Esophagus muscularis mucosa (tissue), 4 donors: ENCODE measurements at places on chromosomes 3 and 15.

GRCh38 chr3:46314517-46314916 is 39.4 kb upstream of the CCR2 start:
- no peak for DNase-seq

DNA sequence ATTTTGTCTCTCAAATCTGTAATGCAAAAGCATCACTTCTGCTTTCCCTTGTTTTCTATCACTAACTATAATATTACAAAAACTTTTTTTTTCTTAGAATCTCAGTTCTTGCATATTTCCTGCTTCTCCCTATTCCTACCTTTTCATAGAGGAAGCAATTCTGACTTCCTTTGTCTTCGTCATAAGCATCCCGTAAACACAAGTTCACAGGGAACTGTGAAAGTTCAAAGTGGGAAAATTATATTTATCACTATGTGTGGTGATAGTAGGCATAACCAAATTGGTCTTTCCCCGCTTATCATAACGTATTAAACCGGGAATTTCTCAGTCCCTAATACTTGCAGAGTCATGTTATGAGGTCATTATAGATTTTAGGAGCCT is 22.3 kb downstream of the CD200 start:
- no peak for DNase-seq

DNA sequence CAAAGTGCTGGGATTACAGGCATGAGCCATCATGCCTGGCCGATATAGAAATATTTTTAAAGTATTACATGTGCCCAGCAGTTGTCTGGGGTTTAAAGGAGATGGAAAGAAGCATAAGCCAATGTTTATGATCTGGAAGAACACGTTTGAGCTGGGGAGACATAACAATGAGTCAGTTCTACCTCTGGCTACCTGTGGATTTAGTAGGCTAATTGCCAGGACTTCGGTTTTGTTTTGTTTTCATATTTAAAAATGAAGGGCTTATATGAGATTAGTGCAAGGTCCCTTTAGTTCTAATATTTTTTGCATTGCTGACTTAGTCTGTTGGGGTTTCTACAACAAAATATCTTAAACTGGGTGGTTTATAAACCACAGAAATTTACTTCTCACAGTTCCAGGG is 22.9 kb upstream of the TNFSF10 start:
- DNase-seq = no peak

- DNase-seq = no peak
Observed at GRCh38 chr3:44355362-44356033, 16.9 kb downstream of the TCAIM start.

DNA sequence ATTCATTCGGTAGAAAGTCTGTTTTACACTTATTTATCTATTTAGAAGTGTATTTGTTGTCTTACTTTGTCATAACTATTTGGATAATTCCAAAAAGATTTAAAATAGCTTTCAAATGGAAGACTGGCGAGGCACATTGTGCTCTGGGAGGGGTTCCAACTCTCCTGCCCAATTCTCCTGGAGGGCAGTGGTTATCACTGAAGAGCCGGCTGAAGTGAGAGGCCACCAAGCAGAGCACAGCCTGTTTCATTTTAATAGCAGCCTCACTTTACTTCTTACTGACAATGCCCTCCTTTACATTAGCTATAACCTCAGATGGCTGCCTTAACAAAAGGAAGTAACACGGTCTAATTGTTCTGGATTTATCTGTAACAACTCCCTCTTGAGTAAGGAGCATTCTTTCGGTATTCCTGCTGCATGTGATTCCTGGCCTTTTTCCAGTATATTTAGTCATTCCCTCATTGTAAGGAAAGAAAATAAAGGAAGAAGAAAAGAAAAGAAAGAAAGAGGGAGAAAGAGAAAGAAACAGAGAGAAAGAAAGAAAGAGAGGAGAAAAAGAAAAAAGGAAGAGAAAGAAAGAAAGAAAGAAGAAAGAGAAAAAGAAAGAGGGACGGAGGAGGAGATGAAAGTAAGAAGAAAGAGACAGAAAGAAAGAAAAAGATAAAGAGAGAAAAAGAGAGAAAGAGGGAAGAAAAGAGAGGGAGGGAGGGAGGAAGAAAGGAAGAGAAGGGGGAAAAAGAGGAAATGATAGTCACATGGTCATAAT is 339.8 kb upstream of the WNT5A start:
- no peak for DNase-seq
